ENCODE measurements at places on chromosomes 16 and 17.

GRCh38 chr16:23803591-23804123 lies 32.1 kb upstream of the PRKCB start:
- DNase-seq, result peak; percentile 64

DNA sequence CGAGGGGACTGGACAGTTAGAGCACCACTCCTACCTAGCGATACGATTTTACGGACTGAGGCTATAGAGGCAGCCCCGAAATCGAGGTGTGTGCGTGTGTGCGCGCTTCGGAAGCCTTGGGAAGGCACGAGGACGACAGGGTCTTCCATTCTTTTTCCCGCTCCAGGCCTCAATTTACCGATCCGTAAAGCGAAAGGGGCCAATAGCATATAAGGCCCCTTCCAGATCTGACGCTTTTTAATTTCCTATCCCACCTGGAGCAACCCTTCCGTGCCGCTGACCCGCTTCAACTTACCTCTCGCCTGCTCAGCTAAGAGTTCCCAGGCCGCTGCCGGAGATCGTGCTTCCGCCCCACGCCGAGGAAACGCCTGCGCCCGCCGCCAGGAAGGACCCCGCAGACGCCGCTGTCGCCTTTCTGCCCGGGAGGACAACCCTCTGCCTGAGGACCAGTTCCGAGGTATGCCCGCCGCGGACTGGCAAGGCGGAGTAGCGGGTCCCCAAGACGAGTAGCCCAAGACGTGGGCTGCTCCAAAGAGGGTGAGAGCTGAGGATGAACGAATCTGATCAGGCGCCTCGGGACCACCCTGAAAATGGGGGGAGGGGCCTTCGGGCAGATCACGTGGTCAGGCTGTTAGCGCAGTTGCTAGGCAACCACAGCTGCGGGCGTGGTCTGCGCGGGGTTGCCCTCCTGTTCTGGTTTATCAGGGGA lies at the start of gene EFTUD2:
TSS of gene EFTUD2 (minus strand) at position 372 of the 709 bp plus-strand sequence. CDS start 4,924 bp downstream, outside the sequence.
- peak; percentile 95 for DNase-seq

DNA sequence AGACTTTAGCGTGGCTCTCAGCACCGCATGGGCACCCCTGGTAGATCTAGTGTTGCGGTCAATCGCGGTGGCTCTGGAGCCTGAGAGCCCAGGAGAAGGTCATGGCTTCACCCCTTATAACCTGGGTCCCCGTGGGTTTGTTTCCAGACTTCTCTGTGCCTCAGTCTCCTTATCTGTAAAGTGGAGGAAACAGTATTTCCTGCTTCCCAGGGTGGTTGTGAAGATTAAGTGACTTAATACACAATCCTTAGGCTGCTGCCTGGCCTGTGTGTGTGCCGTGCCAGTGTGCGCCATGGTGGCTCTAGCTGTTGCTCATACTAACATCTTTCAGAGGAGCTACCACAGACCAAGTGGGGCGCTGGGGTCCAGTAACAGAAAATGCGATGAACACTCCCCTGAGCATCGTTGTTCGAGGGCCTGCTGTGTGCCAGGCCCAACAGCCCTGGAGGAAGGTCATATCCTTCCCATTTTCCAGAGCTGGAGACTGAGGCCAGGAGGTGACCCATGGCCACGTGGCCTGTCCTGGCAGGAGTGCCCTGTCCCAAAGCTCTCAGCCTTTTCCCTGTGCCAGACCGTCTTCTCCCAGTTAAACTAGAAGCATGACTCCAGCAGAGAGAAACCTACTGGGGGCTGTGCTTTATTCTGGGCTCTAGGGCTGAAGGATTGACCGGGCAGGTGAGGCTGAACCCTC lies 70.1 kb downstream of the CMIP start:
- no peak for DNase-seq

DNA sequence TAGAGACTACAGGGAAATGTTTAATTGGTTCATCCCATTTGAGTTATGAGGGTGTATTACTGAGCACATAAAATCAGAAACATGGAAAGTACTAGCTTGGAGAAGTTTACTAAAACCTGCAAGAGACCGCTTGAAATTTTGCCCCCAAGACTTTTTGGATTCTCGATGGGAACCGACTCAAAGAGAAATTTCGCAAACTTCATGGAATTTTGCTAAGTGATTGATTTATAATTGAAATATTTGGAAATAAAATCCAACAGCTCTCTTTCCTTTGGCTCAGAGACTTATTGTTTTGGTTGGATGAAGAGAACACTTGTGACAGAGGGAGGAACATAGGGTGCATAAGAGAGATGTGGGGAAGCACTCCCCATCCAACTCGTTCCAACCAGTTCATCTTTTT lies 574.4 kb downstream of the WWOX start:
- no peak for DNase-seq

- no peak for DNase-seq
These were observed 37.9 kb upstream of the NDRG4 start for GRCh38 chr16:58462089-58462488.

GRCh38 chr17:7292729-7293128 lies 1.7 kb downstream of the YBX2 start:
- DNase-seq, result no peak

DNA sequence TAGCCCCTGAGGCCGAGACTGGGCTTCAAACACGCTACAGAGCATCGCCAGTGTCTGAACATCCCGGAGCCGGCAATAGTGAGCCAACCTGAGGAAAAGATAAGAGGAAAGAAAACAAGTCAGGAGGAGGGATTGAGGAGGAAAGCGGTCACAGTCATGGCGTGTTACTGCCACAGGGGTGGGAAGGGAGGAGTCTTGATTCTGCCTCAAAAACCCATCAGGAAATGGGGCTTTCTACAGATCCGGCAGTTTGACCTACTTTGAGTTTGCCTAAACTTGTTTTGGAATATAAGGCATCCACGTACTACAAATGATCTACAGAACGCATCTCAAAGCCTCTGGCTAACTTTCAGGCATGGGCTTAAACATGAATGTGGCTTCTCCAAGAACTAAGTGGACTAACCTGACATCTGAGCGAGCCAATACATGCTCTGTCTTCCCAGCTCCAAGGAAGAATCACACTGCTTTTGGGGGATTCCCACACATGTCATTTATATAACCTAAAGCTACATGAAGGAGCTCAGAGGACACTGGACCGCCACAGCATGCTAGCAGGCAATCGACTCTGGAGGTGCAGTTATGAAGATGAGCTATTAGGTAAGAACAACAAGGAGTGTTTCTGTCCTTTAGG lies 96.6 kb downstream of the WDR59 start:
- no peak for DNase-seq

- DNase-seq, result no peak
These were observed 4.5 kb downstream of the ATMIN start for GRCh38 chr16:81040131-81040530.

DNA sequence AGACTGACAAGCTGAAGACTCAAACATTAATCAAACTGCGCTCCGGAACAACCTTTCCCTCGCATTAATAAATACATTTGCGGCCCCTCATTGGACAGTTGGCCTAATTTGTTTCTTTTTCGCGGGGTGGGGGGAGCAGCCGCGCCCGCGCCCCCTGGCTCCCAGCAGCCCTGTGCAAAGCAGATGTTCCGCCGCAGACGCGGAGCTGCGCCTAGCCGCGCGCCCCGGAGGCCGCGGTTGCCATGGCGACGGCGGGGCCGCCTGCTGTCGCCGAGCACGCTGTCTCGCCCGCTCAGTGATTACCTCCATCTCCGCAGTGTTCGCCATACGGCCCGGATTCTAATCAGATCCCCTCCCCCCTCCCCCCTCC lies 25.5 kb downstream of the COPZ2 start:
- no peak for DNase-seq

GRCh38 chr16:49010396-49010795 lies 271.2 kb downstream of the CBLN1 start:
- no peak for DNase-seq

GRCh38 chr16:55041540-55042234 lies 111.0 kb downstream of the IRX5 start:
- no peak for DNase-seq

DNA sequence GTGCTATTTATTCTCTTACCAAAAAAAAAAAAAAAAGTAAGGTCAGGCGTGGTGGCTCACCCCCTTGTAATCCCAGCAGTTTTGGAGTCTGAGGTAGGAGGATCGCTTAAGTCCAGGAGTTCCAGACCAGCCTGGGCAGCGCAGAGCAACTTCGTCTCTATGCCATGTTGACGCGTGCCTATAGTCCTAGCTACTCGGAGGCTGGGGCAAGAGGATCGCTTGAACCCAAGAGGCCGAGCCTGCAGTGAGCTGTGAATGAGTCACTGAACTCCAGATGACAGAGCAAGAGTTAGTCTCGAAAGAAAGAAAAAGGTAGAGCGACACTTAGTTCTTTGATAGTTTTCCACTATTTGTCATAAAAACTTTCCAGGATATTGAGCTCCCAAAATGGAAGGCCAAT lies 1.4 kb upstream of the TENT4B start:
- DNase-seq, result no peak

- DNase-seq, result no peak
These were observed 52.2 kb downstream of the ZDHHC7 start for GRCh38 chr16:84959045-84959576.

DNA sequence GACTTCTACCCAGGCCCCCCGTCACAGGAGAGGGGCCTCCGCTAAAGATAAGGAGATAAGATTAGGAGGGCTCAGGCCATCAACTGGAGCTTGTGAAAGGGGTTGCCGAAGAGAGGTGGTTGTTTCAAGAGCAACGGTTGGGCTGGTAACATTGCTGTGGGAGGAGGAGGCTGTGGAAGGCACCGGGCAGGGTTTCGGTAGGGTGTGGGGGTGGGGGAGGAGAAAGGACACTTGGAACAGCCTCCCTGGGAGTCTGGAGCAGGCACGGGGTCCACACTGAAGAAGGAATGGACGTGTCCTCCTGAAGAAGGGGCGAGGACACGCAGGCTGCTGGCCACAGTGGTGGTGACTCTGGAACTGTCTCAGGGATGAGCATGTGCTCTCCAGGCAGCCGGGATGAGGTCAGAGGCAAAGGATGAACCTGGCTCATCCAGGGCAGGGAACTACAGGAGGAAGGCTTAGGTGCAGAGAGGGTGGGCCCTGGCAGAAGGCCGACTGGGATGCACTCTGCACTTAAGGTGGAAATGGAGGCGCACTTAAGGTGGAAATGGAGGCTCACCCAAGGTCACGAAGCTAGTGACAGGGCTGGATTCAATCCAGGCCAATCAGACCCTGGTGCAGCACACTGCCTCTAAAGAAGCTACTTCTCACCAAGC lies 1.2 kb upstream of the EPX start:
- peak; percentile 56 for DNase-seq

DNA sequence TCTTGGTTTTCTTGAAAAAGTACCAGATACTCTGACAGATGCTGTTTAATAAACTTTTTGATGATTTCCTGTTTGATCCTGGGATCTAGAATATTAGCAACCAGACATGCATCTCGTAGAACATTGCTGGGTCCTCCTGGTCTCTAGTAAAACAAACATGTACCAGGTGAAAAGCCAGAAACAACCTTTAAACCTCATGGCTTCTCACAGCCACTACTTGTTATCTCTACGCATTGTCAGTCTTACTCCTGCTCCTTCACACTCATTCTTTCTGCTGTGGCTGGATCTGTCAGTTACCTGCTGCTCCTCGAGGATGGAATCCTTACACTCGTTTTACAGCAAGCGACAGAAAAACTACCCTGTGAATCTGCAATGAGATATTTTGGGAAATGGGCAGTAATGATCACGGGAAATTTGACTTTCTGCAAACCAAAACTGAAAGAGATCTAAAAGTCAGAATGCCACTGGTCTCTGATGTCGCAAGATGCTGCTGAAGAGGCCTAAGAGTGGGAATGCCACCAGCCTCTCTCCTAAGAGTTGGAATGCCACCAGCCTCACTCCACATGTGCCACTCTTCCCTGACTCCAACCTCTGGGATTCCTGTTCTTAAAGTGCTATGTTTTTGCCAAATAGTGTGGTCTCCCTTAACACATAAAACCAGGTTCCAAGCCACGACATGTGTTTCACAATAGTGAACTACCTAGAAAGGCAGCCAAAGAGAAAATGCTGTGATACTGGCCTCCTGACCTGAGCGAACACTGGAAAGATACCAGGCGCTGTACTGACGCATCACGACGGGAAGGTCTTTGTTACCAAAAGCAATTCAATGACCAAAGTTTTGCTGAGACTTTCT lies 86.3 kb downstream of the VPS53 start:
- DNase-seq, result no peak

DNA sequence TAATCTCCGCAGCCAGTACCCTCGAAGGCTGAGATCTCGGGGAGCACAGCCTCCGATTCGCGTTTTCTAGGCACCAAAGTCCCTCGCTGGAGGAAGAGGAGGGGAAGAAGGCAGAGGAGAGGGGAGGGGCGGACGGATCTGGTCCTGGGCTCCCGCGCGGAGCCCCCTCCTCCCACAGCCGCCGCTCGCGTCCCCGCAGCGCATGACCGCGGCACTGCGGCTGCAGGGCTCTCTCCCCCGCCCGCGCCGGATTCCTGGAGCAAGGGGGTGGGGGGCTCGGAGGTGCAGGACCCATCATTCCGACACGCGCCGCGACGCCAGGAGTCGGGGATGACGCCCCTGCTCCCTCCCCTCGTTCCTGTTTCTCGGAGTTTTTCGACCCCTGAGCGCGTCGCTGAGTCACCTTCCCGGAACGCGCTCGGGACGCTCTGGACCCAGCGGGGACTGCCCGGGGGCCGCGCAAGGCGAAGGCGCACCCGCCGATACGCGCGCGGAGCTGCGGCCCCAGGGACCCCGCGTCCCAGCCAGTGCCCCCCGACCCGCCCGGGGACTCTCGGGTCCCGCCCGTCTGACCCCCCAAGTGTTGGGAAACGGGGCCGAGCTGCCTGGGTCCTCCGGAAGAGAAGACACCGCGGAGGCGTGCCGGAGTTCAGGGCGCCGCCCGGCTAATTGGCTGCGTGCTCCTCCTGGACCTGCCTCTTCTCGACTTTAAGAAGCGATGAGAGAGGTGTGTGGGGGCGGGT lies 1.4 kb upstream of the SPHK1 start:
- peak; percentile 48 for DNase-seq

GRCh38 chr16:30567991-30568638 lies 3.4 kb downstream of the ZNF688 start:
- DNase-seq, result no peak

GRCh38 chr17:34363183-34363661 lies at the start of gene CCL1:
Gene CCL1, minus strand, starts transcription at chr17:34363233. Its CDS starts 72 bp downstream, at chr17:34363161.
- no peak for DNase-seq

DNA sequence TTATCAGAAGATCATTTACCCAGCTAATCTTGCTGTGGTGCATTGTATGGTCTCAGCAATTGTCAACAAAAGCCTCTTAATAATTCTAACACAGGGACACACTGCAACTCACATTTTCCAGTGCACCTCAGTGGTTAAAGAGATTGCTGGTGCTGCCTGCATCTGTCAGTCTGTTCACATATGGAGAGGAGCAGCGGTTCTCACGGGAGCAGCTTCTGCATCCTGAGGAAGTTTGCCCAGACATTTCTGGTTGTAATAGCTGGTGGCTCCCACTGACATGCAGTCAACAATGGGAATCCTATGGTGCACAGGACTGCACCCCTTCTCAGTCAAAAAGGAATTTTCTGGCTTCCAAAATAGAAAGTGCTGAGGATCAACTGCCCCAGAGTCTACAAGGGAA lies 7.8 kb downstream of the GGA2 start:
- no peak for DNase-seq

- no peak for DNase-seq
These were observed 77.4 kb downstream of the BPTF start for GRCh38 chr17:67902511-67903231.

Measured in urothelium cell line (cell line).